ENCODE measurements at places on chromosomes 7 and 10. TPM values are rescaled to one million over a fixed set of nuclear protein-coding genes. Genes with fewer than 3 reads are reported as not detected.
A peak's percentile ranks its signal among the peaks of the same experiment; 100 is the strongest.

Gene TUBB8
- total RNA-seq: not detected

Gene VSTM4
- 0.12 TPM for total RNA-seq

DNA sequence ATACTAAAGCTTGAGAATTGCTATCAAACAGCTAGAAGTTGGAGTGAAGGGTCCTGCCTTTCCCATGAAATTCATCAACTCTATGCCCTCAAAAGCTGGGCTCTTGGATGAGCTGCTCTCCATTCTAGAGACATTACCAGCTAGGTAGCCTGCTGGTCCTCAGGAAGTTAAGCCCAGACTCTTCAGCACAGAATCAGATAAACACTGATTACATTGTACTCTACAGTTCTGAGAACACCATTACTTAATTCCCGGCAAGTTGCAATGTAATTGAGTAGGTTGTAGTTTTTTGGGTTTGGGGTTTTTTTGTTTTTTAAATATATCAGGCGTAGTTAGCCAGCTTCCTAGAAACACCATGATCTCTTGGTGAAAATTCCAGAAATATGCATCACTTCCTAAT is 84.1 kb upstream of the PIK3CG start:
- DNase-seq: no peak

DNA sequence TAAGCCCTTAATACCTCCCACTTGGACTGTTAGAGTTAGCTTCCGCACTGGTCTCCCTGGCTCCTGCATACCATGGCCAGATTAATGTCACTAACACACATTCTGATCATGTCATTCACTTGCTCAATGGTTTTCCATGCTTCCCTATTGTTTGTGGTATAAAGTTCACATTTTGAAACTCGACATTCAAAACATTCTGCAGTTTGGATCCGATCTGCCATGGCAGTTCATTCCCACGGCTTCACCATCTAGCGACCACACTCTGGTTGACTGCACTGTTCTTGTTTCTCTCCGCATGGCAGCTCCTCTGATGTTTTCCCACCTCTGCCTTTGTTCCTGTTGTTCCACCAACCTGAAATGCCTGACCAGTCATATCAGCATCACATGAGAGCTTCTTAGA is 87.4 kb upstream of the WAC start:
- DNase-seq: no peak

DNA sequence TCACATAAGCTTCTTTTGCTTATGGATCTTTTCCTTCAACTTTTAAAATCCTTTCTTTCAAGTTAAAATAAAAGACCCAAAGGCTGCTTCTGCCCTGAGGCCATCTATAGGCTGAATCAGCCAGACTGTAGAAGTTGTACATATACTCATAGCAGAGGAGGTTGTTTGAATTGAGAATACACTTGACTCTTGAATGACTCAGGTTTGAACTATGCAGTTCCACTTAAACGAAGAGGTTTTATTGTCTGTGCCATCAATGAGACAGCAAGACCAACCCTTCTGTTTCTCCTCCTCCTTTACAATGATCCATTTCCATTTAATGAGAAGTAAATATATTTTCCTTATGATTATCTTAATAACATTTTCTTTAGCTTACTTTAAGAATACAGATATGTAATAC is 5.8 kb downstream of the ZNF365 start:
- peak; percentile 89 for DNase-seq

- no peak for DNase-seq
These were observed 125.6 kb downstream of the NT5C2 start for GRCh38 chr10:103067484-103067883.

DNA sequence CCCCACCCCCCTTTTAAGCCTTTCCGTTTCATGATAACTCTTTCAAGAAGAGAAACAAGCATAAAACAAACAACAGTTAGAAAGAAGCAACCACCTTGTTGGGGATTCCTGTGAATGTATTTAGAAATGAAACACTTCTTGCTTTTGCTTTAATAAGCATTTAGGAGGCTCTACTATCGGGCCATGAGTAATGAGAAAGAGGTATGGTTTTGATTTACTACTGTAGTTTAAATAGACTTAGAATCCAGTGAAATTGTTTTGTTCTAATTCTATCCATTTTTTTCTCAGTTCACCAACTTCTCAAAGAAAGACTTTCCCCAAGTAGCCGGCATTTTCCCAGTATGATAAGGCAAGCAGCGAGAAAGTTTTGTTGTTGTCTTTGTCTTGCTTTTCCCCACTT is 168.7 kb upstream of the HABP2 start:
- no peak for DNase-seq

Gene ANKRD30A
- not detected for total RNA-seq

All from RPMI7951 (cell line).